ENCODE measurements at places on chromosomes 4 and X.

GRCh38 chrX:152635941-152636340 is 1.8 kb upstream of the GABRQ start:
- no peak for DNase-seq

DNA sequence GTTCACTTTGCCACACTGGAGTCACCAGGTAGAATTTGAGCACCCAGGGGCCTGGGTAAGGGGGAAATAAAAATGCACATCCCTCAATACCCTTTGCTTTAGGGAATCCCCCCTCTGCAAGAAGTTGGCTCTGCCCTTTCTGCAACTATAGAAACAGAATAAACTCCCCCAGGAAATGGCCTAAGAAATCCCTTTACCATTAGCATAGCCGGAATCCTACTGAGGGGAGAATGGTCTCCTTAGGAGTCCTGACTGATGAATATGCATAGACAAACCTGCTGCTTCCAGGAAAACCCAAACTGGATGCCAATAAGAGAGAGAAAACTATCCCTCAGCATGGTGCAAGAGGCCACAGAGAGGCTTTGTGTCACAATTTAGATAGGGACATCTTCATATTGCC is 11.0 kb downstream of the EFHC2 start:
- no peak for DNase-seq

- DNase-seq, result no peak
Measured at GRCh38 chrX:2689773-2690666, 1.1 kb upstream of the CD99 start.

DNA sequence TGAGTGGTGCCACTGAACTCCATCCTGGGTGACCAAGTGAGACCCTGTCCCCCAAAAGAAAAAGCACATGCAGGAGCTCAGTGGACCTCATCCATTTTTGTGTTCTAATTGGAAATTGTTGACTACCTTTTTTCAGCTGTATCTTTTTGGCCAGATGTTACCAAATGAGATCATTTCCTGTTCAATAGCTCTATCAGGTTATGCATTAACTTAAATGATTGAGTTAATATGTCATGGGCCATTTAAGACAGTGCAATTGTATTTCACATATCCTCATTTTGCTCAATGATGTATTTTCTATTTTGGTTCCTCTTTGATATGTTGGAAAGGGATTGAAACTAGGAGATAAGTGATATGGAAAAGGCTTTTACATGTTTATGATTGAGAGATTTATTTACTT is 26.2 kb upstream of the RHOH start:
- DNase-seq, result no peak

DNA sequence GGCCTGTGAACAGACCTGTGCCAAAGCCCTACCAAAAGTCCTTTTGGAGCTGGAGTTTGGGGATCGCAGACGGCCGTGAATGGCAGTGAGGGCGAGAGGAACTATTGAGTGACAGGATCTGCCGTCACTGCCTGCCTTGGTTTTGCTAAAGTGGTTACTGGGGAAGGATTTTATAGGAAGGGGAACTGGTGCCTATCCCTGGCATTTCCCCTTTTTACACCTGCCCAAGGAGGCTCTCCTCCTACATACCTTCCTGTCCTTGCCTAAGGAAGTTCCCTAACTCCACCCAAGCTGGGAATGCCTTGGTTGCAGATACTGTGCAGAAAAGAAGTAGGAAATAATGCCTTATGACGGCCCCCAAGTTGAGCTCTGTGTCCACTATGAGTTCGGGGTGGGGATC is 14.5 kb downstream of the LONRF3 start:
- no peak for DNase-seq

GRCh38 chr4:180203349-180203748 is 2039.9 kb upstream of the TENM3 start:
- DNase-seq, result no peak

DNA sequence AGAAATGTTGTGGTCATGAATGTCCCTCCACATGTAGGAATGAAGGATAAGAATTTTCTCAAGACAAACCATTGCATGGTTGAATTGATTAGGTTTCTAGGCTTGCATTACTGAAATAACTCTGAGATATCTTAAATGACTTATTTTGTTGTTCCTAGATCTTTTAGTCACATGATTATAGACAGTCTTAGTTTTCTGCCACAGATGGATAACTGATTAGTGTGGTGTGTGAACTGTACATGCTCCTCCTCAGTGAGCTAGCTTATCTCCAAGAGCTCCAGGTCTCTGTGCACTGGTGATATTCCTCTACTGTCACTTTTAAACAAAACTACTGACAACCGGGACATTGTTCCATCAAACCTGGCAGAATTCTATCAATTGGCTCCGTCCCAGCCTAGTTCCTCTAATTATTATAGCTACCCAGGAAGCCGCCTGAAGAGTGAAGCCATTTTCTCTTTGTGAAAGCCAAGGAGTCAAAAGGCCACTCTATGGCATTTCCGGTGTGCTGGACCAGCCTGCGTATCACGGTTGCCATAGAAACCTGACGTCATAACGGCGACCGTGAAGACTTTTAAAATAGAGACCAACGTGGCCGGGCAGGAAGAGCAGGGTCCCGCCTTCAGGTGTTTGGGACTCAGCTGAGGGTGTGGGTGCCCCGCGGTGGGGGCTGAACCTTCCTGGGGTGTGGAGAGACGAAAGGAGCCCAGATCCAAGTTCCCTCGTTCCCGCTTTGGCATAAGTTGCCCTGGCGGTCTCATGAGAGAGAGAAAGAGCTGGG is 28.1 kb downstream of the BEX3 start:
- peak; percentile 11 for DNase-seq

All from amygdala (tissue), 56 donors.